COLO829 (cell line): ENCODE measurements at places on chromosomes 3 and 15.

DNA sequence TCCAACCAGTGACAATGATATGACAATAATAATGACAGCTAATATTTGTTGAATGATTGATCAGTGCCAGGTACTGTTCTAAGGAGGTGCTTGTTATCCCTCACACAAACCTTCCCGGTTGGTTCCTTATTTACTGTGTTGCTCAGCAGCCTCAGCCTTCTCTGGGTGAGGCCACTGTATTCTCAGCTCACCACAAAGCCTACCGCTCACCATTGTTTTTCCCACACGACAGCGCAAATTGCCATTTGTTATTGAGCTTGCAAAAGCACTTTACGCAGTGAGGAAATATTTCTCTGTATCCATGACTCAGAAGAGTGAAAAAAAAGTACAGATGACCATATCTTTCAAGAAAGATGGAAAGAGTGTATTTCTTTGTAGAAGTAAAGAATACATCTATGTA lies 49.5 kb upstream of the PDZRN3 start:
- no peak for DNase-seq

GRCh38 chr15:42832576-42832975 lies 88.0 kb downstream of the TTBK2 start:
- DNase-seq: no peak

GRCh38 chr3:14634763-14635400 lies 16.7 kb upstream of the CCDC174 start:
- no peak for DNase-seq

DNA sequence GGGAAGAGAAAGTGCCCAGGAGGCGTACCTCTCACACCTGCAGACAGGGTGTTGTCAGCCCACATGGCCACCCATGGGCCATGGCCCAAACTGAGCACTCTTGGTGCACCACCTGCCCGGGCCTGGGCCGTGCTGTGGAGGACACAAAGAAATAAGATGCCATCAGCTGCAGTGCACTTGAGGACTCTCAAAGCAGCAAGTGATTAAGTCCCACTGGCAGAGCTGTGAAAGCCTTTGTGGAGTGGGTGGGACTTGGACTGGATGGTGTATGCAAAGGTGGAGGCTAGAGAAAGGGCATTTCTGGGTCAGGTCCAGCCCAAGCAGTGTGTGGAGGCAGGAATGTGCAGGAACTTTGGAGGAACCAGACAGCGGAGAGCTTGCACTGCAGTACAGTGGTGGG lies 122.3 kb downstream of the MEGF11 start:
- no peak for DNase-seq

DNA sequence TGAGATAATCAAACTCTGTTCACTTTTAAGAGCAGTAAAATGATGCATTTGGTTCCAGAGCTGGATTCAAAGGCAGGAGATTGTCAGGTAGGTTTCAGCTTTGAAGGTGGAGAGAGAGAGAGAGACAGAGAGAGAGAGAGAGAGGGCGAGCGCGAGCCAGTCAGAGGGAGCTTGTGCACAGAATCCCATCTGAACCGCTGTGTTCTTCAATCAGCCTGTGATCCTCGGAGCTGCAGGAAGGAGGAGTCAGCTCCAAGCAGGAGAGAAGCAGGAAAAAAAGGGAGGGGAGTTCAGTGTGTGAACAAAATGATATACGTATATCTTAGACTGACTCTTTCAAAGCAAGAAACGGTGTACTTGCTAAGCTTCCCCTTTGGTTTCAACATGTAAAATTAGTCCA lies at the start of gene GPR149:
Gene GPR149, minus strand, starts transcription at position 177 of the 400 bp plus-strand sequence. CDS start 575 bp downstream, outside the sequence.
- no peak for DNase-seq

DNA sequence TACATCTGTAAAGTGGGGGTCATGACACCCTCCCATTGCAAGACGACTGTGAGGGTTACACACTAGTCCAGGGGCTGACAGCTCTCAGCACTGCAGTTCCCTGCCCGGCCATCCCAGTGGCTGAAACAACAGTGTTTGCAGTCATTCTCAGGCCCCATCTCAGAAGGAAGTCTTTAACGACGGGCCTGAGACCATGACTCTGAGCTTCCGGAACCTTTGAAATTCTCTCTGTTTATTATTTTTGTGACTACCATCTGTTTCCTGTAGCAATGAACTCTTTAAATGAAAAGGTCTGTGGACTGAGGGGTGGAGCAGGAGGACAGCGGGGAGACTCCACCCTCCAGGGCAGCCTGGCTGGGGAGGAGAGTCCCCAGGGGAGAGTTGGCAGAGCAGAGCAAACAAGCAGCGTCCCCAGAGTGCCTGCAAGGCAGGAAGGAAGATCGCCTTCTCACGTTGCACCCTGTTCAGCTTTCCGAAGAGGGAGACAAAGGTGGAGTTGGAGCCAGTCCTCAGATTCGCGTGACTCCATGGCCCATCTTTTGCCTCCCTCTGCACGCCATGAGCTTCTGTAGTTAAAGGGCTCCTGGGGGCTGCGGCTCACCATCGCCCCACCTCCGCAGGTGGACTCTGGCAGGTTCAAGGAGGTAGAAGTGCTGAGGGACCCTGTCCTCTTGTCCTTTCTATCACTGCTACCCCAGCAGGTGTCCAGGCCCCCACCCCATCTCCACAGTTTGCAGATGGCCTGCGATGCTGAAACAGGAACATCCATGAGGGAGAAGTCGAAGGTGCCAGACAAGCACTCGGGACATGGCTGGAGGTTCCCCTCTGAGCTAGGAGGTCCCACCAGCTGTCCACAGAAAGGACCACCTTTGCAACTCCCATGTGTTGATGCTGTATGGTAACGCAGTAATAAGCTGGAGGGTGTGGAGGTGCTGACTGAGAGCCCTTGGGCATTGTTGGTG lies 525.8 kb upstream of the PROK2 start:
- DNase-seq: peak; percentile 81

DNA sequence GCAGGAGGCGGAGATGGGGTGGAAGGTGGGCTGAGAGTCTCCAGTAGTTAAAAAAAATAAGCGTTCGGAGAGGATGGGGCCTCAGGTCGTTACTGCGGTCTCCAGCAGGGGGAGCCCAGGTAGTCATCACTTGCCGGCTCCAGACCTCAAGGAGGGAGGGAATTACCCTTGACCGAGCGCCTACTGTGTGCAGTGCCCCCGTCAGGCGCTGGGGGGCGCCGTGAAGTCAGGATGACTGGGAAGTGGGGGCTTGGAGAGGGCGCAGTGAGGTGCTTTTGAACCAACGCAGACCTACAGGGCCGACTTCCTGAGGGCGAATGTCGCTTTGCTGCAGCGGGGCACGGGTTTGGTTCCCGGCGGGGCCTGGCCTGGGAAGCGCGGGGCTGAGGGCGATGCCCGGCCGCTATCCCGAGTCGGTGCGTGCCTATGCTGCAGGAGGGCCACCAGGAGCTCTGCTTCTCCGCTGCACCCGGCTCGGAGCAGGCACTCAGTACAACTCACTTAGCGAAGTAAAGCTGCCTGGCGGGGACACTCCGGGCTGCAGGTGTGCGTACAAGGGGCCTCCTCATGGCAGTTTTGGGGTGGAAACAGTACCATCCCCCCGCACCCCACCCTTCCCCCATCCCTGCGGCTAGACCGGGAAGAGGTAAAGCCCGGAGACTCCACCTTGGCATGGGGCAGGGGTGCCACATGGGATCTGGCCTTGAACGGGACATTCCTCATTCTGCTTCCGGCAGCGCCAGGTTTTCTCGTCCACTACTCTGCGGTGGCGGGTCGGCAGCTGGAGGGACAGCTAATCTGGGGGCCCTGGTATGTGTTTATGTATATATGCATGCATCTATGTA lies 79.8 kb downstream of the RHCG start:
- peak; percentile 94 for DNase-seq
